Uterine smooth muscle cell (primary cell): ENCODE measurements at places on chromosomes 1 and 21. TPM values are rescaled to one million over a fixed set of nuclear protein-coding genes. Genes with fewer than 3 reads are reported as not detected.

SPATA45 gene
- not detected in 2 replicates for total RNA-seq

SOD1 gene
- 311 and 317 TPM in 2 replicates for total RNA-seq

KRTAP12-2 gene
- total RNA-seq = not detected in 2 replicates

CBR1 gene
- total RNA-seq = 164 and 246 TPM in 2 replicates

GJC2 gene
- total RNA-seq = 7.4 and 9.7 TPM in 2 replicates

SCP2 gene
- total RNA-seq = 167 and 245 TPM in 2 replicates

RPTN gene
- not detected in 2 replicates for total RNA-seq

DNAJC28 gene
- total RNA-seq = 1.1 and 1.5 TPM in 2 replicates
